ENCODE measurements at places on chromosomes 16 and 17. TPM values are rescaled to one million over a fixed set of nuclear protein-coding genes. Genes with fewer than 3 reads are reported as not detected.

DNA sequence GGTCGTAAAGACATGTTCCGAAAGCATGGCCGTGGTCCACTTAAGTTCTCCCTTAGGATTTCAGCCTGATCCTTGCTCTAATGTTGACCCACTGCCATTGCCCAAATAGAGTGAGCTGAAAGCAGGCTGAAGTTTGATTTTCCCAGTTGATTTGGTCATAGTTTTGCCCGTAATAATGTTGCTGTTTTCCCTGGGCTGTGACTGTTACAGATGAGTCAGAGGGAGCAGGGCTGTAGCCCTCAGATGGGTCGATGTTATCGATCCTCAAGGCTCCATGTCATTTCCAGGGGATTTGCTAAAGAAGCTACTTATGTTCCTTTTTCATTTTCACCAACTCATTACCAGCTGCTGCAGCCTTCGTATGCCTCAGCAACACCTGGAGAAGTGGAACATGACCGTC, 169.0 kb upstream of the ZFHX3 start:
- no peak for DNase-seq

DNA sequence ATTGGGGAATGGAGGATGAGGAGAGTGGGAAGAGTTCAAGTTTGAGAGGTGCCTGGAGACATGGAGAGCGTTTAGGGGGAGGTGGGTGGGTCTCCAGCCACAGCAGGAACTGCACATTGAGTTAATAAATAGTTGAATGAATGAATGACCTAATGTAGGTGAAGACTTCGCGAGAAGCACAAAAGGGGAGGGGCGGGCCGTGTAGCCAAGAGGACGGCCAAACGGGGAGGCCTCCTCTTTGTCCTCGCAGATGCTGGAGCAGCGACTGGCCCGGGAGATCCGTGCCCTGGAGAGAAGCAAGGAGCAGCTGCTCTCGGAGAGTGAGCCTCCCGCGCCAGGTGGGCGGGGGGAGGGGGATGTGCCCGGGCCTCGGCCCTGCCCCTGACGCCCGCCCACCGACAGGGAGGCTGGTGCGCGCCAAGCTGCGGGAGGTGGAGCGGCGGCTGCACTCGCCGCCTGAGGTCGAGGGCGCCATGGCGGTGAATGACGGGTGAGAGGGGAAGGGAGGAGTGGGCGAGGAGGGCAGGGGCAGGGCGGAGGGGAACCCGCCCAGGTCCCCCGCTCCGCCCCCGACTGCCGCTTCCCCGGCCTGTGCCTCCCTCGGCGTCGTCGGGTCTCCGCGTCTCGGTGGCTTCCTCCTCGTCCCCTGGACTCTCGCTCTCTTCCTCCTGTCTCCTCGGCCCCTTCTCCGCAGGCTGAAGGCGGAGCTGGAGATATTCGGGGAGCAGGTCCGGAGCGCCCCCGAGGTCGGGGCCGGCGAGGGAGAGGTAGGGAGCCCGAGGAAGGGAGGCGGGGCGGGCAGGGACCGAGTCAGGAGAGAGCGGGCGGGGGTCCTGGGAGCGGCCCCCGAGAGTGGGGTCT, 12.9 kb downstream of the SYCE1L start:
- peak; percentile 62 for DNase-seq

DNA sequence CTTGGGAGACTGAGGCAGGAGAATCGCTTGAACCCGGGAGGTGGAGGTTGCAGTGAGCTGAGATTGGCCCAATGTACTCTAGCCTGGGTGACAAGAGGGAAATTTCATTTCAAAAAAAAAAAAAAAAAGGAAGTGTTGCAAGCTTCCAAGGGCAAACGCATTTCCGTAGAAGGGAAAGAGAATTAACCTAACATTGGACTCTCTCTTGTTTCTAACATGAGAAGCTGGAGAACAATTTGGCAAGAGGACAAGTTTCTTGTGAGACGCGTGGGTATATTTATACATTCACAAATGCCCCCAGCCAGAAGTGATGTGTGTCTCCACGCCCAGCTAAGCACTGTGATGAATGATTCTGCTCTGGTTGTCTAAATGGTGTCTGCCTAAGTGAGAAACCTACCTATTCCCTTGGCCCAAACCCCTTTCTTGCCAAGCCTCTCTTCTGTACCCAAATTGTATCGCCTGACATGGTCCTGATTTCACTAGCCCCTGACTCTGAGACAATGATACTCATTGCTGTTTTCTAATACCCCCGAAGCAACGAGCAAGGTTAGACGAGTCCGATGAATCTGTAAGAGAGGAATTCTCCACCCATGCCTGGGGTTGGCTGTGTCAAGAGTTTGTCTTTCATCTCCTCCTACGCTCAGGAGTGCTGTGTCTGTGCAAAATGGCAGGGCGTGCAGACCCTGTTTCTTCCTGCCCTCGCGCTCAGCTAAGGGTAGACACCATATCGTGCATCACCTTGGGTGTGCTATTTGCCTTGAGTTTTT, 14.2 kb upstream of the ST6GALNAC2 start:
- DNase-seq, result no peak

DNA sequence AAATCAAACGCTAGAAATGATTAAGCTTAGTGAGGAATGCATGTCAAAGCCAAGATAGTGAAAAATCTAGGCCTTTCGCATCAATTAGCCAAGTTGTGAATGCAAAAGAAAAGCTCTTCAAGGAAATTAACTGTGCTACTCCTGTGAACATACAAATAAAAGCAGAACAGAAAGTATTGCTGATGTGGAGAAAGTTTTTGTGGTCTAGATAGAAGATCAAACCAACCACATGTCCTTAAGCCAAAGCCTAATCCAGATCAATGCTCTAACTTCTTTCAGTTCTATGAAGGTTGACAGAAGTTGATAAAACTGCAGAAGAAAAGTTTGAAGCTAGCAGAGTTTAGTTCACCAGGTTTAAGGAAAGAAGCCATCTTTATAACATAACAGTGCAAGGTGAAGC, 1044.6 kb downstream of the CDH11 start:
- DNase-seq, result no peak

DNA sequence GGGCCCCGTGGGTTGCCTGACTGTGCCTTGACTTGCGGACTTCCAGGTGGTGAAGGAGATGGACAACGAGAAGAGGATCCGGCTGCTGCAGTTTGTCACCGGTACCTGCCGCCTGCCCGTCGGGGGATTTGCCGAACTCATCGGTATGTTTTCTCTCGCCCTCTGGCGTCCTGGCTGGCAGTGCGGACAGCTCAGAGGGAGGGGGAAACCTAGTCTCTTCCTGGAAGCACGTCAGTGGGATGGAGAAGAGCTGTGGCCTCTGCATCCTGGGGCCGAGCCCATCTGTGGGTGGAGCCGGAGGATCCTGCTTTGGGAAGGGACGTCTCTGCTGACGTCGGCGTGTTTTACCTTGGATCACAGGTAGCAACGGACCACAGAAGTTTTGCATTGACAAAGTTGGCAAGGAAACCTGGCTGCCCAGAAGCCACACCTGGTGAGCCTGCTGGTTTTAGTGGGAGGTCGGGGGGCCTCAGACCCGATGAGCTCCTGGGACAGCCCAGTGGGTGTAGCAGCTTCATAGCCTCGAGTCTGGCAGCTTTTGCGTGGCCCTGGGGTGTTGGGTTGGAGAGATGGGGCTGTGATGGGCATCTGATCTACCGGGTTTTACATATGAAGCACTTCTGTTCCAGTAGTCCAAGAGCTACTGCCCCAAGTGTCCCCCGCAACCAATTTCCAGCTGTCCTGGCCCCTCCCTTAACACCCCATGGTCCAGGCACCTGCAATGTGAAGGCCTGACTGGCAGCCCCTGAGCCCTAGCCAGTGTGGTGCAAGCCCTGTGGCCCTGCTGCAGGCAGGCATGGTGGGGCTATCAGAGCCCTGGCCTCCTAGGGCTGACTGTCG, 11.9 kb upstream of the CLEC18A start:
- peak; percentile 44 for DNase-seq

GRCh38 chr16:88602091-88602490, 31.9 kb downstream of the ZC3H18 start:
- no peak for DNase-seq

GRCh38 chr16:53768167-53768566, 64.2 kb downstream of the FTO start:
- DNase-seq, result no peak

DNA sequence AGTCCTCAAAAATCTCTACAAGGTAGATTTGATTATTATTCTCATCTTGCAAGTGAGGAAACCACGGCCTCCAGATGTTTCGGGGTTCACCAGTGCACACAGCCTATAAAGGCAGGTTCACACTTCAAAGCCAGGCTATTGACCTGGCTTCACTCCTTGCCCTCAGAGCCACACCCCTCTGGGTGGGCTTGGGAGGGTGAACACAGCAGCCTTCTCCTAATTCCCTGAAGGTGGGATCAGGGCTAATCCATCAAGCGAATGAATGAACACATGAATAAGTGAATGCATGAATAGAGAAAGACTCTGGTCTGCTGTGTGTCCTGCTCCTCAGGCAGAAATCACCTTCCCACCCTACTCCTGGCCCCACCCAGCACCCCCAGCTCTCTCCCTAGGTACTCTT, 139.0 kb downstream of the CYLD start:
- DNase-seq, result no peak

Gene ATP2A1
- 0.11 TPM for total RNA-seq

Gene NPIPB8
- total RNA-seq, result 0.44 TPM

Gene NPIPB13
- total RNA-seq, result 4.7 TPM

Gene CARHSP1
- total RNA-seq, result 37.2 TPM
